ENCODE measurements at places on chromosomes 4 and X.
A peak's percentile ranks its signal among the peaks of the same experiment; 100 is the strongest.

- DNase-seq = no peak
These were observed 780.6 kb downstream of the FAM133A start for GRCh38 chrX:94454606-94455005.

GRCh38 chr4:4655901-4656300, 114.1 kb upstream of the STX18 start:
- DNase-seq = no peak

- no peak for DNase-seq
These were observed 102.1 kb upstream of the VAMP7 start for GRCh38 chrX:155778844-155779553.

GRCh38 chrX:49978176-49978575, 55.8 kb downstream of the CLCN5 start:
- no peak for DNase-seq

GRCh38 chrX:134794692-134795091, 136.4 kb upstream of the PLAC1 start:
- DNase-seq = no peak

GRCh38 chr4:76545226-76545884, 110.3 kb downstream of the SHROOM3 start:
- DNase-seq = no peak

DNA sequence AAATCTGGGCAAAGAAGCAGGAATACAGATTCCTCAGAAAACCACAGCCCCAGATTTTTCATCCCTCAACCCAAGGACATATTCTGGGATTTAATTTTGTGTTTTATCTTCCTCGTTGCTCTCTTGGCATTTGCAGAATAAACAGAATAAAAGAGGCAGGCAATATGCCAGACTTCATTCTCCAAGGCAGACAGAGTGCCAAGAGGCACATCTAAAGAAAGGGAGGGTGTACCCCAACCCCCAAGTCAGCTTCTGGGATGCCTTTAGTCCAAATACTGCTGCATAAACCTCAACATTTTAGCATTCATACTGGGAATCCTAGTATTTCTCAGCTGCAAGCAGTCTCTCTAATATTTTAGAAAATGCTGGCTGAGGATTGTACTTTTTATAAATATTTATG, 629.2 kb downstream of the KLHL13 start:
- no peak for DNase-seq

DNA sequence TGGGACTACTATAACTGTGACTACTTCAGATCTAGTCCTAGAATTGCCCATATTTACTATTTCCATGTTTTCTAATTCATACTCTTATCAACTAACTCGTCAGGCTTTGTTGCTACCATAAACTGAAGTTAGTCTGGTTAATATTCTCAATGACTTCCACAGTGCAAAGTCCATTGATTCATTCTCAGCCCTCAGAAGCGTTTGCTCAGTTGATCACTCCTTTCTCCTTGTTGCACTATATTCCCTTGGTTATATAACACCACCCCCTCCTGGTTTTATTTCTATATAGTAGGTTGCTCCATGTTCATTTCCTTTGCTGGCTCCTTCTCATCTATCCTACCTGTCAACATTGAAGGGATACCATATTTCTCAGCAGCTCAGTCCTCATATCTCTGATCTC, 27.2 kb upstream of the SLC6A14 start:
- no peak for DNase-seq

GRCh38 chrX:121802881-121803412, 755.5 kb downstream of the GLUD2 start:
- DNase-seq = no peak

- DNase-seq = no peak
These were observed 14.9 kb upstream of the CDKN2AIP start for GRCh38 chr4:183429489-183429888.

GRCh38 chr4:89952458-89952857, 57.8 kb downstream of the MMRN1 start:
- DNase-seq = no peak

- DNase-seq = no peak
These were observed 1.9 kb downstream of the SHOX start for GRCh38 chrX:632366-633042.

DNA sequence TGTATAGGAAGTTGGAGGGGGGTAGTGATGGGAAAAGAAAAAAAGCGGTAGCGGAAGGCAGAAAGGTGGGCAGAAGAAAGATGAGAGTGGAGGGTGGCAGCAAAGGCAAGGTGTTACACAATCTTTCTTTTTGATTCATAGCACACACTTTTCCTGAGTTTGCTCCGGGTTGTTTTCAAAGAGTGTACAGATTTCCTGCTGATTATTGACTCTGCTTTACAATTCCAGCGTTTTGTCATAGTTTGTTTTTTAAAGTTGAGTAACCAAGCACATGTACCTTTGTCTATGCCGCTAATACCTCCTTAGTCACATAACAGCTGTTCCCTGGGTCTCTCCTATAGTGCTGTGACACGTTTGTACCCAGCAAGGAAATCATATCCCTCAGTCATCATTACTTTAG, 50.3 kb downstream of the AGA start:
- DNase-seq = no peak

DNA sequence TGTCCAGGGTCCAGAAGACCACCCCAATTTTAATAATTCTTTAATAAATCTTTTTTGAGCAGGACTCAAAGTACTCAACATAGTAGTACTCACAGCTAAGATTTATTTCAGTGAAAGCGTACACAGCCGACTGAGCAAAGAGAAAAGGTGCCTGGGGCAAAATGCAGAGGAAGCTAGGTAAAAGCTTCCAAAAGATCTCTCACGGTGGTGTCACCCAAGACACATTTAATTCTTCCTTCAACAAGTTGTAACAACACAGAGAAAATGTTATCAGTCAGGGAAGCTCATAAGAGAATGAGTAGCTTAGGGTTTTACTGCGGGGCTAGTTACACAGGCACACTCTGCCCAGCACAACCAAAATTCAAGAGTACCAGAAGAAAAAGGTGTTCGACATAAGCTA, 201.1 kb downstream of the OPHN1 start:
- no peak for DNase-seq

GRCh38 chr4:81307991-81308390, 93.0 kb upstream of the PRKG2 start:
- no peak for DNase-seq

DNA sequence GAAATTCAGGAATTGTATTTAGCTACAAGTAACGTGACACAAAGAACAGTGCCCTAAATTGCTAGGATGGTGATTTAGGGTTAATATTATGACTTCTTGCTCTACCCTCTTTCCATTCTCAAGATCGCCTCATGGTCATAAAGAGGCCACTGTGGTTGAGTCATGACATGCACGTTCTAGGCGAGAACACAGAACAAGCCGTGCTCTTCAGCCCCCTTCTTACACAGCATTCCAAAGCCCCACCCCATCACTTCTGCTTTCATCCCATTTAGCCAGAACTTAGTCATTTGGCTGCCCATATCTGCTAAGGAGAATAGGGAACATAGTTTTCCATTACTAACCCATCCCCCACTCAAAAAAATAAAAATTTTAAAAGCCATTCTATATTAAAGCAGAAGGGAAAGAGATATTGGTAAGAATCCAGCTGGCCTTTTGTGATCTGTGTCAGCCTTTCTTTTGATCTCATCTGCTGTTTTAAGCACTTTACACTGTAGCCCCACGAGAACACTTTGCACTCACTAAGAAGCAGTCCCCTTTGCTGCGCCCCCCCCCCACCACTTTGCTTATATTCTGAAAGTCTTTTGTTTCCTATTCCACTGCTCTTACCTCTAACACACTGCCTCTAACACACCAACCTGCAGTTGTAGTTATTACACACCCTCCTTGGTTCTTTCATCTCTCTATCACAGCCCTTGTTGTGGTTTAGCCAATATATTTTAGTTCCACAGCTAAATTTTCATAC, 28.4 kb downstream of the NPNT start:
- no peak for DNase-seq

DNA sequence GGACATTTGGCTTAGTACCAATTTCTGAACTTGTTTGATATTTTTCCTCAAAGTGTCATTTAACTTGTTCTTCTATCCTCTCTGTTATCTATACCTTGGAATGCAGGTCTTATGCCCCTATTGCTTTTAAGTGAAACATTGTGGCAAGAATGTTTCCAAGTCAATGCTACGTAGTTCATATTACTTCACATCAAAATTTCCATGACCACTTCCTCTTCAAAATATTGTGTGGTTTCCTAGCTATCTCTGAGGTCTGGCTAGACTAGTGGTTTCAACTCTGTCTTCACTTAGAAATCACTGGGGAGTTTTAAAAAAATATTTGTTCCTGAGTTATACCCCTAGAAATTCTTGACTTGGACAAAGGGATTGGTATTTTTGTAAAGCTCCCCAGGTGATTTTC, 20.2 kb upstream of the RASGEF1B start:
- no peak for DNase-seq

- DNase-seq = no peak
These were observed 677.8 kb downstream of the ADGRL3 start for GRCh38 chr4:61877893-61878292.

- peak; percentile 49 for DNase-seq
These were observed 20.2 kb upstream of the TMEM184C start for GRCh38 chr4:147596981-147597380.

GRCh38 chrX:48890934-48891401, 6.6 kb downstream of the TIMM17B start:
- DNase-seq = no peak

GRCh38 chrX:17792826-17793225, 55.5 kb downstream of the SCML1 start:
- peak; percentile 39 for DNase-seq

- DNase-seq = no peak
These were observed 38.2 kb upstream of the PRDM5 start for GRCh38 chr4:120960656-120961267.

GRCh38 chr4:97627750-97628149, 515.5 kb downstream of the STPG2 start:
- no peak for DNase-seq

- no peak for DNase-seq
These were observed 38.8 kb downstream of the SLC34A2 start for GRCh38 chr4:25694466-25694865.

GRCh38 chr4:171025343-171025742, 787.9 kb upstream of the GALNTL6 start:
- no peak for DNase-seq

GRCh38 chr4:109441862-109442458, 8.3 kb downstream of the SEC24B start:
- no peak for DNase-seq

- no peak for DNase-seq
These were observed 17.7 kb downstream of the SPON2 start for GRCh38 chr4:1154523-1155182.

- no peak for DNase-seq
These were observed 47.3 kb downstream of the DHX15 start for GRCh38 chr4:24537025-24537424.

GRCh38 chrX:1853916-1854315, 239.1 kb downstream of the ASMT start:
- no peak for DNase-seq

DNA sequence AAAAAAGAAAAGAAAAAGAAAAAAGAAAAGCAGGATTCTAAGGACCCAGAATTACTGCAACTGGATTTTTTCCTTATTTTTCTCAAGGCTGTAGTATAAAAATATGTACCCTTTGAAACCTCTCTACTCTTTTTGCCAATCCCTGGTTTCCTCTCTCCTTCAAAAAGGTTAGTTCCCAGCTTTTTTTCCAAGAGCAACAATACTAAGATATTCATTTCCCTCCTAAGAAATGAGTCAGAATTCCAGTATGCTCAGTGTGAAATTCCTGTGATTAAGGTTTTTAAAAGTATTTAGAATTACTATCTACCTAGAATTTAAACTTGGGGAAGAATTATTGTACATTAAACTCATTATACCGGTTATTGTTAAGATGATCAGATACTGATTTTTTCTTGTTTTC, 22.0 kb downstream of the SMIM14 start:
- DNase-seq = no peak

GRCh38 chrX:30144221-30144620, 71.1 kb upstream of the MAGEB2 start:
- DNase-seq = no peak

DNA sequence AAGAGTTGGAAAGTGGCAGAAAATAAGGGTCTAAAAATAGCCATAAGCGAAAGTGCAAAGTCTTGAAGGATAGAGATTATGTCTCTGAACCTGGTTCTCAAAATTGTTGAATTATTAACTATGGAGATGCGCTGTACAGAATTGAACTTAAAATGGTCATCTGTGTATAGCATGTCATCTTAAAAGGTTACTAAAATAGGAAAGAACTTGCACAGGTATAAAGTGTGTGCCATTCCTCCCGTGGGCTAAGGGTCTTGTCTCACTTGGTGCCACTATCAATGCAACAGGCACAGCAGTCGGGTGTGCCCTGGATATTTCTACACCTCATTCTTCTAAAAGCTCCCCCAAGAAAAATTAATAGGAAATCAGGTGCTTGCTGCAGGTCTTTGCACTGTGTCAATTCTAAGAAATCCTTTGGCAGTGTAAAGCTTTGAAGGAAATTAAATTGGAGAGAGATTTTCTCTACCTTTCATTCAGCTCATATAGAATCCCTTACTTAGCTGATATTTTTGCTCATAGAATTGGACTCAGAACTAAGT, 2.4 kb downstream of the SORBS2 start:
- no peak for DNase-seq

- no peak for DNase-seq
These were observed 16.9 kb downstream of the ZBTB49 start for GRCh38 chr4:4306920-4307319.

DNA sequence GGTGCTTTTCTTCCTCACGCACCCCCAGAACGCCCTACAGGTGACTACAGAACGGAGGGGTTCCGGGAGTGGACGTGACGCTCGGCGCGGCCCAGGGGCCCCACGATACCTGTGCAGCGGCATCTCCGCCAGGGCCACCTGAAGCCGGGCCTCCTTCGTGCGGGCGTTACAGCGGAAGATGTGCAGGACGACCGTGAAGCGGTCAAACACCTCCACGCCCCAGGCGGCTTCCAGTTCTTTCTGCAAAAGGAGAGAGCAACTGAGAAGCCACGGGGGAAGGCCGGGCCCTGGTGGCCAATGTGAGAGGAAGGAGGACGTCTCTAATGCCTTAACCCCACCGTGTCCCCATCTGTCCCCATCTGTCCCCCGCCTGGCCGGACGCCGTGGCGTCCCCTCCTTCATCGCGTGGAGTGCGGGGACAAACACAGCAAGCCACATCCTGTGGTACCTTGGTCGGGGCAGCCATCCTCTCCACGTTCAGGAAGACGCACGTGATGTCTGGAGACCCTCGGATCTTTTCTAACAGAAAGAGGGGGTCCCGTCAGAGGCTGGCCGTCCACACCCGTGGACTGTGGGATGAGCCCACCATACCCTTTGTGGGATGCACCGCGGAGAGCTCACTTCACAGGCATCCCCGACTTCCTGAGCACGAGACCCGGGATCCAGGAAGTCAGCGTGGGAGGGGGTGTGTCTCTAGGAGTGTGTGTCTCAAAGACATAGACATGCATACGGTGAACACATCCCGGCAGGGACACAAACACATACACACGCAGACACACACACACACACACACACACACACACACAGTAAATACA, 3.6 kb downstream of the GTPBP6 start:
- DNase-seq = no peak
